NT2/D1 (cell line): ENCODE measurements at places on chromosomes 6 and 20.

- DNase-seq: peak; percentile 47
Observed at GRCh38 chr6:39361657-39362486, 39.4 kb upstream of the KCNK16 start.

DNA sequence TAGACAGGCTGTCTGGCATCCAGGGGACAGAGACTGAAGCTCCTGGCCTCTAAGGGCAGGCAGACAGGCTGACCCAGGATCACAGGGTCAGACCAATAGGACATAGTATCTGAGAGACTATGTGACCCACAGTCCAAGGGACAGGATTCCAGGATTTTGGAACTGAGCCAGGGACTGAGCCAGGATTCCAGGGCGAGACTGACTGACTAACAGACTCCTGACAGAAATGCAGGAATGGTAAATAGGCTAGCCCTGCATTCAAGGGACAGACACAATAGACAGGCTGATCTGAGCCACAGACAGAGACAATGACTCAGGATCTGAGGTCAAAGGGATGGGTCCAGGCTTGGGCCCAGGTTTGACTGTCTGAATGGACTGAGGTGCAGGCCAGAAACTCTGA is 19.8 kb downstream of the XKR7 start:
- no peak for DNase-seq

GRCh38 chr6:74671558-74672025 is 534.3 kb downstream of the COL12A1 start:
- no peak for DNase-seq

DNA sequence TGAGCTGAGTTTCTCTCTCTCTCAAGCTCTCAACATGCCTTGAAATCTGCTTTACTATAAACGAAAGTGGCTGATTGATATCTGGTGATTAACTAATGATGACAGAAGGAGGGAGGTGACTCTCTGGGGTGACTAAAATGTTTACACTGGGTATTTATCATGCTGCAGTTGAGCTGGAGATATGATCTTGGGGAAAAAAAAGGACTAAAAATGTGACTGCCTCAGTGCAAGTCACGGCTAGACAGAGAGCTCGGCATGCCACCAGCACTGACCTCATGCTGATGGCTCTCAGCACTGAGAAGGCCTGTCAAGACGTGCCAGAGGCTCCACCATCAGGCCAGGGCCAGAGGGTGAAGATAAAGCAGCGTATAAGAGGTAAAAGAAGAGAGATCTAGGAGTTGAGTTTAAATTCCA is 103.1 kb upstream of the SPACA1 start:
- no peak for DNase-seq
